ENCODE measurements at places on chromosomes 5 and 9.

DNA sequence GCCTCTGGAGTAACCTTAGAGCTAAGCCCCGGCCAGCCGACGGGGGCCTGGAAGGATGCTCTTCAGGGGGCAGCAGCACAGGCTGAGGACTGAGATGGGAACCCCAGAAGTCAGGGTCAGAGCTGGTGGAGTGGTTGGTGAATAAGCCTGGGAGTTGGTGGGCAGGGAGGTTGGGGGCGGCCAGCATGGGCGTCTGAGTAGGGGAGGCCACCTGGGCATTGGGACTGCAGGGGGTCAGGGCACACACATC, 14.4 kb downstream of the NINJ1 start:
- no peak for DNase-seq

DNA sequence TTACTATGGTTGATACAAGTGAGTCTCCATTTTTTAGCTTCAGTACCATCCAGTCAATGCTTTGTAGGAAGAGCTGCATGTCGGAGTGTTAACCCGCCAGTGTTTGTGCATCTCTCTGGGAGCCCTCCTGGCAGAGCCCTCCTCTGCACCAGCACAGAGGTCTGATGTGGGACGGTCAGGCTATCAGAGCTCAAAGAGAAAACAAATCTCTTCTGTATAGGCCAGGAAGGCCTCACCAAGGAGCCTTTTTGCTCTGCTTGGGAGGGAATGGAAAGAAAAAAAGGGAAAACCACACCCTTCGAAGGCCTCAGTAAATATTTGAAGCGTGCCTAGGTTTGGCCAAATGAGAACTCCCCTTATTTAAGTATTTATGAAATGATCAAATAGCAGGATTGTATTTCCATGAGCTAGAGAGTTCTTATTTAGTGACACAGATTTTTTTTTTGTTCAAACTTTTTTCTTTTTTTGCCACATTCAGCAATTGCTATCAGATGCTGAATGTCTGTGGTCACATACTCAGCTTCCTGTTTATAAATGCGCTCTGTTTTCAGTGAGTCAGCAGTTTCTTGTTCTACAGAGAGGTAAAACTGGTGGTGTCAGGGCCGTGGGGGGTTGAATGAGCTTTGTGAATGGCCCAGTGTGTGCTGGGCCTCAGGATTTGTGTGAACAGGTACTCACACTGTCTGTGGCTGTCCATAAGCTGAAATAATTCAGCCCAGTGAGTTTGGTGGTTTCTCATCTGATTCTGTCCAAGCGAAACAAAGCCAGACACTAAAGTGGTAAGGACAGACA, 226.6 kb downstream of the SNX18 start:
- peak; percentile 4 for DNase-seq

GRCh38 chr5:72363166-72363802, 43.1 kb downstream of the PTCD2 start:
- no peak for DNase-seq

DNA sequence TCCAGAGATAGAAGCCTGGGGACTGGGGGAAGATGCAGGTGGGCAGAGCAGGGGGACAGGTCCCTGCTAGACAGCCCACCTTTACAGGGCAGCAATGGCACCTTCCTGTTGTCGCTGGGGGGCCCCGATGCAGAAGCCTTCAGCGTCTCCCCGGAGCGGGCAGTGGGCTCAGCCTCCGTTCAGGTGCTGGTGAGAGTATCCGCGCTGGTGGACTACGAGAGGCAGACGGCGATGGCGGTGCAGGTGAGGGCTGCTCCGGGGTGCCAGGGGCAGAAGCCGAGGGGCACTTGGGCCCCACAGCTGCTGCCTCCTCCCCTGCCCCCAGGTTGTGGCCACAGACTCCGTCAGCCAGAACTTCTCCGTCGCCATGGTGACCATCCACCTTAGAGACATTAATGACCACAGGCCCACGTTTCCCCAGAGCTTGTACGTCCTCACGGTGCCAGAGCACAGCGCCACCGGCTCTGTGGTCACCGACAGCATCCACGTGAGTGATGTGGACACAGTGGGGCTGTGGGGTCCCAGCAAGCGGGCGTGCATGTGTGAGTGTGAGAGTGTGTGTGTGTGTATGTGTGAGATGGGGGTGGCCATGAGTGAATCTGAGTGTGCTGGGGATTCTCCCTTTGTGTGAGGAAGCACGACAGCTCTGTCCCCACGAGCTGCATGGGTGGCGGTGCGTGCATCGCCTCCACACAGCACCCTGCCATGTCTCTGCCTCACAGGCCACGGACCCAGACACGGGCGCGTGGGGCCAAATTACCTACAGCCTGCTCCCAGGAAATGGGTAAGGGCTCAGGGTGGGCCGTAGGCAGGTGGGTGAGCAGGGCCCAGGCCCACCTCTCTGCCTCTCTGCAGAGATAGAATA, 28.4 kb downstream of the CDHR2 start:
- DNase-seq, result no peak

DNA sequence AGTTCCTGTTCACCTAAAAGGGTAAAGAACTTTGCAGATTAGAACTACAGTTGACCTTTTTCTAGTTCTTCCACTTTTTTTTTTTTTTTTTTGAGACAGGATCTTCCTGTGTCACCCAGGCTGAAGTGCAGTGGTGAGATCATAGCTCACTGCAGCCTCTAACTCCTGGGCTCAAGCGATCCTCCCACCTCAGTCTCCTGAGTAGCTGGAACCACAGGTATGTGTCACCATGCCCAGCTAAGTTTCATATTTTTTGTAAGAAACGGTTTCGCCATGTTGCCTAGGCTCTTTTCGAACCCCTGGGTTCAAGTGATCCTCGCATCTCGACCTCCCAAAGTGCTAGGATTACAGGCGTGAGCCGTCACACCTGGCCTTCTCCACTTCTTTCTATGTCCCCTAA, 39.7 kb upstream of the TNFAIP8 start:
- DNase-seq, result no peak

DNA sequence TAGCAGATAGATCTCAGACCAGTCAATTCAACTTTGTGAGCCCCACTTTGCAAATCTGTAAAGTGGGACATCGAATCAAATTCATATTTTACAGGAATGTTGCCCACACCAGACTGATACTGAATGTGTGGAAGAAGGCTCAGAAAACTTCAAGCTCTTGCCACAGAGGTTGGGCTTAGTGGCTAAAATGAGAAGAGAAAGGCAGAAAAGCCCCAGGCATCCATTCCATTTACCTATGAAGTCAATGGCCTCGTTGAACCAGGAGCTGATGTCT, 1.7 kb downstream of the DUSP1 start:
- DNase-seq, result no peak

GRCh38 chr9:112184946-112185345, 9.8 kb upstream of the SUSD1 start:
- DNase-seq, result no peak

DNA sequence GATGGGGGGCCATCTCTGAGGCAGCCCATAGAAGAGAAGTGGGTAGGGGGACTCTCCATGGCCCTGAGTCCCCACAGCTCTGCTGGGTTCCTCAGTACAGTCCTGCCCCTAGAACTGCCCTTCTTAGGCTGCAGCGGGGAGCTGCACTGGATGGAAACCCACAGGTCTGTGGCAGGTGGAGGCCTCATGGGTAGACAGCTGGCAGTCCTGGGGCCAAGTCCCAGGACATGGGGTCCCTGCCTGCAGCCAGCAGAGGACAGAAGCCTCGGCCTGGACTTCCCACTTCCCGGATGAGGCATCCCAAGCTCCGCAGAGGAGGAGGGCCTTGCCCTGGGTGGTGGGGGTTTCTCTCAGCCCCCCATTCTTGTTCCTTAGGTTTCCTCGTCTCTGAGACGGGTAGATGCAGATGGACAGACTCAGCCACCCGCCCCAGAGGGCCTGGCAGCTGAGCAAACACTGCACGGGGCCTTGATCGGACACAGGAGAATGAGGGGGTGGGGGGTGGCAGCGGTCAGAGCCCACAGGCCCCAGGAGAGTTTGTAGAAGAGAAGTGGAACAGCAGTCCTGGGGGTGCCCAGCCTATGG, 153.8 kb downstream of the C9orf50 start:
- no peak for DNase-seq

- DNase-seq, result no peak
These were observed 6.0 kb downstream of the B4GALT1 start for GRCh38 chr9:33161011-33161588.

DNA sequence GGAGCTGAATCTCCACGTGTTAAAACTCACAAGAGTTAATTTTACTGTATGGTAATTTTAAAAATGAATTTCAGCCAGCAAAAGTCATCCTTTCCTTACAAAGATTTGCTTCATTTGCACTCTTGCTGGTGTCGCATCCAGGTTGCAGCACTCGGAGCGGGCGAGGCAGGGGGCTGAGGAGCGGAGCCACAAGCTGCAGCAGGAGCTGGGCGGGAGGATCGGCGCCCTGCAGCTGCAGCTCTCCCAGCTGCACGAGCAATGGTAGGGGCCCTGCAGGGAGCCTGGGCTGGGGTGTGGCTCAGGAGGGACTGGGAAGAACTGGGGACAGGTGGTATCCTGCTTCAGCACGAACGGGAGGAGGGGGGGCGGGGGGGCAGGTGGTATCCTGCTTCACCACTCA, 27.1 kb downstream of the HNRNPH1 start:
- no peak for DNase-seq

DNA sequence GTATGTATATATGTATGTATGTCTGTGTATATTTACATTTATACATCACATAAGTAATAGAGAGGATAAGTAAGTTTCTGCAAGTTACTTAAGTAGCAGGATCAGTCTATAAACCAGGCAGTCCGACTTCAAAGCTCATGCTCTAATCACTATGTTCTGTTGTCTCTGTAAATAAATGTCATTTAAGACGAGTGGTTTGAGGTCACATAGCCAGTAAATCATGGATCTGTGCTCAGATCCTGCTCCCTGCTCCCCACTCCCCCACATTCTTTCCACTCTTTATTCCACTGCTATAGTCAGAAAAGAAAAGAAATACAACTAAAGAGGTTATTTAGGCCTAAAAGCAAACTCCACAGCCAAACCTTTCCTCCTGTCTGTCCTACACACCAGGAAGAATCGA, 90.4 kb downstream of the SERINC5 start:
- DNase-seq, result no peak

DNA sequence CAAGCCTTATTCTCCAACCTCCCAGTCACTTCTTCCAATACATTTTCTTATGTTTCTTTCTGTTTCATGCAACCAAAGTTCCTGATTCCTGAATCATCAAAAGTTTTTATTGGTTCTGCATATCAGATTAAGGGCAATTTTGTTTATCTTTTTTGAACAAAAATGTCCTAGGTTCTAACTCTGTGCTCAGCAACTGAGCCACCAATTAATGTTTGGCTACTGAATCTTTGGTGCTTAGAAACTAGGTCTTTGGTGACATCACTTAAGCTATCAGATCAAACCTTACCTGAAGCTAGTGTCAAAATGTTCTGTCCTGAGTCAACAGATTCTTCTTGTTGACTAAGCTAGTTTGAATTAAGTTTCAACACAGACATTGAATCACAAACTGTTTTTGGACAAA, 56.1 kb downstream of the FGF18 start:
- no peak for DNase-seq

GRCh38 chr9:89884356-89885083, 279.7 kb downstream of the GADD45G start:
- no peak for DNase-seq

GRCh38 chr9:93890436-93890935, 64.7 kb downstream of the BARX1 start:
- no peak for DNase-seq
